Spinal cord (tissue), 10 donors: ENCODE measurements at places on chromosomes 7 and 10. TPM values are rescaled to one million over a fixed set of nuclear protein-coding genes. Genes with fewer than 3 reads are reported as not detected.

DNA sequence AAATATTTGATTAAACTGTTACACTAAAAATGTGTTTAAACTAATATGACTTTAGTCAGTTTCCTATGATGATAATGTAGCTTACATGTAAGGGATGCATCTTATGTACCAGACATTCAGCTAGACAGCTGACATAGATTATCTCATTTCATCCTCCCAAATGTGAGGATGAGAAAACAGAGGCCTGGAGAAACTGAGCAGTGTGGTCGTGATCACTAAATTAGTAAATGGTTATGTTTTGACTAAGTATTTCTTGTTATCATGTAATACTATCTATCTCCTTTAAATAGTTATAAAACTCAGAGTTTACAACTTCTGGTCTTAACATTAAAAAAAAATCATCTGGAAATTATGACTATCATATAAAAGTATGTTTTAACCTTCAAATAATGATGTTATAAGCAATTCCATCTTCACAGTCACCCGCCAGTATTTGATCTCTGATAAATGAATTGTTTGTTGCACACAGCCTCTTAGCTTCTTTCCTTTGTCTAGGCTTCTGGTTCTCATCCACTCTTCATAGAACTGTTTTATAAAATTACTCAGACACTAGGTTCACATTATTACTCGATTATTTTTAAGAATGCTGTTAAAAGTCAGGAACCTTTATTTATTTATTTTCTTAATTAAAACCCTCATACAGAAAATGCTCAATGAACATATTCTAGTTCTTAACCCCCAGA, 33.6 kb upstream of the HDAC9 start:
- DNase-seq, result no peak

- no peak for DNase-seq
Measured at GRCh38 chr10:93992400-93993030, 1.2 kb upstream of the PLCE1 start.

DNA sequence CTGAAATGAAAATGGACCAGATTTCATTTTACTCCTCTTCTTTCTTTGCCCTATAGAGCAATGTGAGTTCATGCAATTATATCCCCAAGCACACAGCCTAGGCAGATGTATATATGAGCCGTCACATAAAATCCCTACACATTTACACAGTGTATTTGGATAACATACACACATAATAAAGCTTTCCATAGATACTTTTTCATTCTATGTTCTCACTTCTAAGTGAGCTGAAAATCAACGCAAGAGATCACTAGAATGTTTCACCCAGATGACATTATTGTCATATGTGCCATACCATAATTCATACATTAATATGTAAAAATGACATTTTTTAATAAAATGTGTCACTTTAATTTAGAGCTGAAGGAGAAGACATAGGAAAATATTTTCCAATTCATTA, 129.4 kb downstream of the INHBA start:
- DNase-seq, result no peak

DNA sequence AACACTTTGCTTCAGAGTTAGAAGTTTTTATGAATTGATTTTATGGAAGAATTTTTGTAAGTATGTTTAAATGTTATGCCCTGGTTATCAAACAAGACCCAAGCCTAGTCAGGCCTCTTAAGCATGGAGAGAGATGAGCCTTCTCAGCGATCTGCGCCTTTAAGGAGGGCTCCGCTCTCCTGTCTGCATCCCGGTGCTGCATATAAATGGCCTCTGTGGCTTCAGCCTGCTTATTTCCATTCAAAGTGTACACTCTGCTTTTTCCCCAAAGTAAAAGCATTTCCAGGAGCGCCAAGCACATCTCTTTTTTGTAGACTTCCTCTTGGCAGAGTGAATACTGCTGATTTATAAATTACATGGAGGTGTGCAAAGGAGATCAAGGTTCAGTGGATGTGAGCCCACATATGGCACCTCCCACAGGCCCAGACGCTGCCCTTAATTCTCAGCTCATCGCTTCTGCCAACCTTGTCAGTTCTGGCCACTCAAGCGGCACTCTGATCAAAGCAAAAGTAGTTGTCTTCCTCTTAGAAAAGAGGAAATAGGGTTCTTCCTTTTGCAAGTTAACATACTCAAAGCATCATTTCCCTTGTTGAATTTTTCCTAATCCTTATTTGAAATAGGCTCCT, 70.0 kb upstream of the SFMBT2 start:
- no peak for DNase-seq

DNA sequence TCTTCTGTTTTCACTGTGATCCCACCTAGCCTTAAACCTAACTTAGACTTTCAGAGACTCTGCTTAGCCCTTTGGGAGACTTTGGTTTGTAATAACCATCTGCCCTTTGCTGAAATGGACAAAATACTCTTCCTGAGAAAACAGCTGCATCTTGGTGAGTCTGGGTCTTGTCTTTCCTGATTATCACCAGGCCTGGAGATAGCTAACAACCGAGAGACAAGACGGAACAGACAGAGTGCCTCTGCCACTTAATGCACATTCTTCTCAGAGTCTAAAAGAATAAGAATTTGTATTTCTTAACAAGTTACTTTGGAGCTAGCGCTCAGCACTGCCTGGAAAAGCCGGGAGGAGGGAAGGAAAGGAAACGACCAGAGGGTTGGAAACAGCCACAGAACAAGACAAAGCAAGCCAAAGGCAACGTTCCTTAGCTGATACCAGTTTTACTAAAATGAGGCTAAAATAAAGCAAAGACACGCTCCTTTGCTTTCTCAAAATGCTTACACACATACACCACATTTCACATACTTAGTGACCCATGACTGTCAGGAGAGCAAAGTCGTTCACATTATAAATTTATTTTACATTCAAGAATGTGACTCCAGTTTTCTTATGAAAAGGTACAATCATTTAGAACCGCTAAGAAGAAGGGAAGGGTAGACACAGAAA, 70.3 kb upstream of the DGKI start:
- no peak for DNase-seq

GRCh38 chr7:82241356-82241755, 202.2 kb downstream of the CACNA2D1 start:
- no peak for DNase-seq

DNA sequence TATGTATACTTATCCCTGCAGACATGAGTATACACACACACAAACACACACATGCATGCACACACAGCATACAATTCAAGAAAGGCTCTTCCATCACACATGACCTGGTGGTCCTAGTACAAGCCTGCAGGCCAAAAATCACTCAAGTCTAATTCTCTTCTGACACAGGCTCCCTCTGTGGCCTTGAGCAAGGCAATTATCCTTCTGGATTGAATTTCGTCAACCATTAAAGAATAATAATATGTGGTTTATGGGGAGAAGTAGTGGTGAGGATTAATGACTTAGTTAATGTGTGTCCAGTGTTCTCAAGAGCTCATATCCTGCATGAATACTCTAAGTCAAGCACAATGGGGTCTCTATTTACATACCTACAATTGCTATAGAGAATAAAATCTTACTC, 161.8 kb upstream of the KIAA1217 start:
- no peak for DNase-seq

- DNase-seq, result no peak
Measured at GRCh38 chr10:89567576-89568245, 32.3 kb upstream of the SLC16A12 start.

- no peak for DNase-seq
Measured at GRCh38 chr7:7122033-7122478, 60.3 kb upstream of the C1GALT1 start.

GRCh38 chr10:43648095-43648397, 635 bp downstream of the ZNF32 start:
- no peak for DNase-seq

DNA sequence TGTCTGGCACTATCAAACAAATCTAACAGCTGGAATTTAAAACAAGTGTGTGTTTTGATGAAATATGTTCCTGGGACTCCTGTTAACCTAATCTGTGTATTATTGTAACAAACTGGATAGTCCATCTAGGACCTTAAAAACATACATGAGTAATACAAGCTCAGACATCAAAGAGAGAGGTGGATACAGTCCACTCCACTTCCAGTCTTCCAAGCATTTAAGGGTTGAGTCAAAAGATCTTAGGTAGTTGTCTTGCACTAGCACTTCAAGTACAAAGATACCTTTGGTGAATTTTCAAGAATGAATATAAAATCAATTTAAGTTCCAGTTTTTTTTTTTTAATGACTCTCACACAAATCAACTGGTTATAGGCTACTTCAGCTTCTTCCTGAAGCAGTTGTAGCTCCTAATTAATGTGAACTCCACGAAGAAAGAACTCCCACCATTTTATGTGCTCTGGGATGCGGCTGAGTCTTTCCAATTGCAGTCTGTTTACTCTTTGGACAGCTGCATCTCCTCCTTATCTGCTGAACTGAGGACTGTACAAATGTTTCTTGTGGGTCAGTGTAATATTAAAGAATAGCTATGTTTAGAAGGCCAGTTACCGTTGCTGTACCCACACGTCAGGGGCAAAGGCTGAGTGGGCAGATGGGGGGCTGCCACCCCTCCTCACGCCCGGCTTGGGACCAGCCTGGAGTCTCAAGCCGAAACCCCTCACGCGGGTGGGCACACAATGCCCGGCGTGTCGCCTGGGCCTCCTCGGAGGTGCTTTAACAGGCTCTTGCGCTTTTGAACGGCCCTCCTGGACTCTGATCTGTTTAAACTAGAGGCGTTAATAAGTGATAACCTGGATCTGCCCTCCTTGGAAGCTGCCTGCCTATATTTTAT, 2.9 kb upstream of the IGF2BP3 start:
- DNase-seq, result no peak

- no peak for DNase-seq
Measured at GRCh38 chr10:65950075-65950474, 975.8 kb upstream of the LRRTM3 start.

DNA sequence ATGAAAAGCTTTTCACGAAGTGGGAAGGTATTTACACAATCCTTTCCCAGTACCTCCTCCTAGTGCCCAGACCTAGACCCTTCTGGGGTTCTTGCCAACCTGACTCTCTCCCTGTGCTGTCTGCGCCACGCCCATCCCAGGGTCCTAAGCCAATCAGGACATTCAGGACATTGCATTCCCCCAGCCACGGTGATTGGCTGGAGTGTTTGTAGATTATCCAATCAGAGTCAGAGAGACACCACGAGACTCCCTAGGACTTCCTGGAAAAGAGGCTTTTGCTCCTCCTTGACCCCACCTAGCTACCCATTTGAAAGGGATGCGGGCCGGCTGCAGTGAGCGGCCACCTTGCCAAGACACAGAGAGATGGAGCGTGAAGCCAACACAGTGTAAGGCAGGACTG, 3.5 kb upstream of the GDF2 start:
- DNase-seq, result no peak

GRCh38 chr7:2504128-2504888, 15.3 kb upstream of the LFNG start:
- DNase-seq, result no peak

GRCh38 chr7:82345886-82346285, 97.7 kb downstream of the CACNA2D1 start:
- DNase-seq, result no peak

GRCh38 chr7:99562832-99563231, 4.4 kb downstream of the ZNF655 start:
- DNase-seq, result no peak

DNA sequence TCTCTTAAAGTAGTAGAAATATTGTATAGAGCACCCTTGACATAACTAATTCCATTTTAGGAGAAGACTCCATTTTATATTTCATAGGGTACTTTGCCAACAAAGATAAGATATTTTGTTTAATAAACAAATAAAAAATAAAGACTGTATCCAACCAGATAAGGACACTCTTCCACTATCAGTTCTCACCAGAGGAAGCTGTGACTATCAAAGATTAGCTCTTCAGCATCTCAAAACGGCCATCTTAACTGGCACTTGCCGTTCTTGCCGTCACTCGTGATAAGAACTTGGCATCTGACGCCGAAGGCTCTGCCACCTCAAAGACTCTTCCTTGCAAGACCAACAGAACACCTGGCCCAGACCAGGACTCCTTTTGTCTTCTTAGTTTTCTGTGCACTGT, 26.3 kb upstream of the AKR1B1 start:
- DNase-seq, result no peak

PNLIPRP3 gene
- not detected for total RNA-seq

SLC35B4 gene
- 23.0 TPM for total RNA-seq

SRGN gene
- total RNA-seq, result 280 TPM

GPR26 gene
- total RNA-seq, result 1.8 TPM

DGKB gene
- total RNA-seq, result 13.6 TPM

PRTFDC1 gene
- total RNA-seq, result 28.7 TPM

NOD1 gene
- total RNA-seq, result 7.7 TPM

PAX2 gene
- 13.6 TPM for total RNA-seq

PON1 gene
- 0.59 TPM for total RNA-seq

MPP7 gene
- 8.9 TPM for total RNA-seq

RBM28 gene
- 15.4 TPM for total RNA-seq

BMPER gene
- total RNA-seq, result 36.3 TPM

H2BK1 gene
- not detected for total RNA-seq

MYL10 gene
- total RNA-seq, result not detected

CPEB3 gene
- total RNA-seq, result 9.0 TPM

WDFY4 gene
- total RNA-seq, result 3.8 TPM

POLR2J2 gene
- 4.1 TPM for total RNA-seq

SRRM3 gene
- 7.8 TPM for total RNA-seq
